ENCODE measurements at places on chromosomes 16 and 17.

GRCh38 chr16:22317001-22317530 lies 19.9 kb downstream of the POLR3E start:
- DNase-seq: no peak

GRCh38 chr17:8080799-8081219 lies 6.7 kb downstream of the ALOX12B start:
- no peak for DNase-seq

GRCh38 chr16:10601444-10602408 lies 21.3 kb upstream of the EMP2 start:
- DNase-seq: no peak

- no peak for DNase-seq
These were observed 1.4 kb upstream of the SPHK1 start for GRCh38 chr17:76382803-76383545.

DNA sequence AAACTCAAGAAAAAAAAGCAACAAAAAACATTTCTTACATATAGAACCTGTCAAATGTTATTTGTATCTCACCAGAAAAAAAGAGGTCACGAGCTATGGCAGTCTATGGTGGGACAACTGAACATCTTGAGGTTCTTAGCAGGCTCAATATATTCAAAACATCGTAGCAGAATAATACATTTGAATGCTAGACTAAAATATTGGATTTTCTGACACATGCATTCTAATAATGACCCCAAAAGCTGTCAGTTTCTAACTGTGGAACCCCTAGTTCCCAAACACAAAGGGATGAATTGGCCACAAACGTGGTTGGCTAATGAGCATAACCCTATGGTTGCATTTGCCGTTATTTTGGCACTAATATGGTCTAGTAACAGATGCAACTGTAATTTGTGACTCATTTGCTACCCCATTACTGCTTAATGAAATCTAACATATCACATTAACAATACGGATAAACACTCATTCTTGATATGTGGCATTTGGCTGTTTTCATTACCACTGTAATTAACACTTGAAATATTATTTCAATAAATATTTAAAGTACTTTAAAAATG lies 81.2 kb downstream of the TOX3 start:
- no peak for DNase-seq

- DNase-seq: no peak
These were observed 231.0 kb downstream of the RBFOX3 start for GRCh38 chr17:79379700-79380445.

DNA sequence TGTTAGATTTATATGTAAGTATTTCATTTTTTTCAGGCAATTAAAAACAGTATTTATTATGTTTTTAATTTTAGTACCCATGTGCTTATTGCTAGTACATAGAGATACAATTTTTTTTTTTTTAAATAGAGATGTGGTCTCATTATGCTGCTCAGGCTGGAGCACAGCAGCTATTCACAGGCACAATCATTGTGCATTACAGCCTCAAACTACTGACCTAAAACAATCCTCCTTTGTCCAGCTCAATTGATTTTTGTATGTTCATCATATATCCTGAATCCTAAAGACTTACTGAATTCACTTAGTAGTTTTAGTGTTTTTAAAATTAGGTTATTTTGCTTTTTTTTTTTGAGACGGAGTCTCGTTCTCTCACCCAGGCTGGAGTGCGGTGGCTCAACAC lies 26.3 kb downstream of the SPECC1 start:
- no peak for DNase-seq
